ENCODE measurements at places on chromosomes 16 and 17.

DNA sequence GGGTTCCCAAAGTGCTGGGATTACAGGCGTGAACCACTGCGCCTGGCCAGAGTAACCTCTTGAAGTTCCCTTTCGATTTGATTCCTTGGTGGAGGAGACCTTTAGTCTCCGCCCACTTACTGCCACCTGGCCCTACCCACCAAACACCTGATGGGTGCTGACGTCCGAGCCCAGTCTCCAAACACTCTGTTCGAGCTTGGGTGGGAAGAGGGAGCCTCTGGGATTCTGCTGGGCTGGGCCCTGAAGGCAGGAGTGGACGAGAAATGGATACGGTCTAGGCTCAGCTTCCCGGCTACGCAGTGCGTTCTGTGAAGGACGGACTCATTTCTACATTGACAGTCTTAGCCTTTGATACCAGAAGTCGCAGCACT lies 870 bp upstream of the ITGA3 start:
- DNase-seq: peak; percentile 87

DNA sequence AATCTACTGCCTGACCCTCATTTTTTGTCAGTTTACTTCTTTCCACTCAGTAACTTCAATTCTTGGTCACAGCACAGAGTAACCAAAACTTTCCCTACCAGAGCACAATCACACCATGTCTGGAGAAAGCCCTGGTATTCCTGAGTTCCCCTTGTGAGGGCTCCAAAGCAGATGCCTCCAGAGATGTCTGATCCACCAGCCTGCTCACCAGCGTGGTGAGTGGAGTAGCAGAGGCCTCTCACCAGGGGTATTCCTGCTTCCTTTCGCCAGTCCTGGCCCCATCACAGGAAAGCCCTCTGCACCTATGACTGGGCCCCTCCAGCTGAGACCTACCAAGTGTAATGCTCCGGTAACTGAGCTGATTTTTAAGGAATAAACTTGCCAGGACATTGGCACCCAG lies 205.4 kb upstream of the HS3ST3A1 start:
- no peak for DNase-seq

- no peak for DNase-seq
These were observed 23.1 kb upstream of the CNOT1 start for GRCh38 chr16:58652741-58653140.

DNA sequence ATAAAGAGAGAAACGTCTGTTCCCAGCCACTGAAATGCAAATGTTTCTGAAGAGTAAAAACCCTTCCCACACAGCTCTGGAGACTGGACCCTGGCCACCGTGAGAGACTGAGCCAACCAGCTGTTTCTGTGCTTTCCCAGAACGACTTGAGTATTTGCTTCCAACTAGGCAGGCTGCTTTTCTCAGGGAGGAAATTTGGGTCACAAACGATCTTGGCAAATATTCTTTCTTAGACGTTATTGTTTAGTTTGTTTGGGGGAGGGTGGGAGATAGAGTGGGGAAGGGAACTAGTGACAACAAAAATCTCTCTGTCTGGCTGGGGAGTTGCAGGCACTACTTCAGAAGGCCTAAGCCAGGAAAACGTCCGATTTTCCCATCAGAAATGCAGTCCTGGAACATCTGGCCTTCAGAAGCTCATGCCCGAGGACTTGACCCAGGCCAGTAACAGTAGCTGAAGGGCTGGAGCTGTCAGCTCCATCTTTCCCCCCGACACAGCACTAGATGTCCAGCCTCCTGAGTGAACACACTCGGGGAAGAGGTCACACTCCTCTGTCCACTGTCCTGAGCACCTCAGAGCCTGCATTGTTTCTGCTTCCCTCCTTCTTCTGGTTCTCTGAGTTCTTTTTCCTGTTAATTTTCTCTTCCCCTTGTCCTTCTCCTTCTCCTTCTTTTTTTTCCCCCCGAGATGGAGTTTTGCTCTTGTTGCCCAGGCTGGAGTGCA lies 4.0 kb downstream of the CCDC92B start:
- no peak for DNase-seq

DNA sequence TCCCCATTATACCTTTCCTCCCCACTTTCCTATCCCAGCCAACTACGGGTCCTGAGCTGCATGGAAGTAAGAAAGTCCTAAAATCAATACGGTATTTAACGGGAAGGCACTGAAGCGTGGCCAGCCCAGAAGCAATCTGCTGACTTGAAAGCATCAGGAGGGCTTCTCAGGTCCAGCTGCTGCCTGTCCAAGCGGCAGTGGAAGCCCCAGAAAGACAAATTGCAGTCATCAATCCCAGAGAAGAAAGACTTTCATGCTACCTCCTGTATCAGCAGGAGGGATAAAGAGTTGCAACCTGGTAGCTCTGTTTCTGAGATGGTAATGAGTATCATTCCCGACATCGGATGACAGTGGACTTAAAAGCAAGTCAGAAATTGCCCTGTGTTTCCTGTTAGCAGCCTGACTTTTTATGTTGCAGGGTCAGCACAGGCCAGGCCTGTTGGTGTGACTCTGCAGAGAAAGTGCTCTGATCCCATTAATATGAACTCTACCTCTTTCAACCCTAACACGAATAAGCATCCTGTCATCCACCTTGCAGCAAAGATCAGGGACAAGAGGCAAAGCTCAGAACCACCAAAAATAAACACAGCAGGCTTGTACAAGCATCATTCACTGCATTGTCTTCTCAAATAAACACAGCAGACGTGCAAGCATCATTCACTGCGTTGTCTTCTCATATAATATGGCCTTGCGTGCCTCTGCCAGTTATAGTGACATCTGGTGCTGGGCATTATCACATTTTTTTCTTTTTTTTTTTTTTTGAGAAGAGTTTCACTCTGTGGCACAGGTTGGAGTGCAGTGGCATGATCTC lies 358.6 kb upstream of the CDH11 start:
- DNase-seq: no peak

GRCh38 chr17:81142301-81143199 lies 22.8 kb upstream of the PVALEF start:
- DNase-seq: peak; percentile 80
